Lung microvascular endothelial cell (primary cell): ENCODE measurements at places on chromosomes 7 and 10.
A peak's percentile ranks its signal among the peaks of the same experiment; 100 is the strongest.

GRCh38 chr10:51000164-51000563 is 74.1 kb upstream of the PRKG1 start:
- no peak for DNase-seq

GRCh38 chr10:122468926-122469781 is 7.8 kb downstream of the HTRA1 start:
- peak; percentile 18 for DNase-seq

GRCh38 chr10:68052463-68052862 is 22.6 kb downstream of the HERC4 start:
- DNase-seq: peak; percentile 30

GRCh38 chr10:96493254-96493653 is 20.5 kb downstream of the TLL2 start:
- no peak for DNase-seq

GRCh38 chr7:150417239-150417638 is 33.2 kb upstream of the GIMAP8 start:
- DNase-seq: no peak

DNA sequence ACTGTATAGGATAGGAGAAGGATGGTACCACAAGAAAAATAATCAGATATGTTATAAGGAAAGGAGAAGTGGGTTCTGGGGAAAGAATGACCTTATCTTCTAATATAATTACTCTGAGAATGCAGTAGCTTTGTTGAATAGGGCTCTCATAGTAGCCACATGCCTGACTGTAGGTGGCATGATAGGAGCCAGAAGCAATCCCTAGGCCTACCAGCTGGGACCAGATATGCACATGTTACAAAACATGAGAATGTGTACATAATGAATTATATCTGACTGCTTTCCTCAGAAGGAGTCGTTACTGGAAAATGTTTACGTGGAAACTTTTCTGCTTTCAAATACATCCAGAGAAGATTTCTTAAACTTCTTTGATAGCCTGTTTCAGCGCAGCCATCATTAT is 53.2 kb upstream of the FAM3C start:
- DNase-seq: no peak

GRCh38 chr10:63843107-63843506 is 321.9 kb downstream of the REEP3 start:
- no peak for DNase-seq

DNA sequence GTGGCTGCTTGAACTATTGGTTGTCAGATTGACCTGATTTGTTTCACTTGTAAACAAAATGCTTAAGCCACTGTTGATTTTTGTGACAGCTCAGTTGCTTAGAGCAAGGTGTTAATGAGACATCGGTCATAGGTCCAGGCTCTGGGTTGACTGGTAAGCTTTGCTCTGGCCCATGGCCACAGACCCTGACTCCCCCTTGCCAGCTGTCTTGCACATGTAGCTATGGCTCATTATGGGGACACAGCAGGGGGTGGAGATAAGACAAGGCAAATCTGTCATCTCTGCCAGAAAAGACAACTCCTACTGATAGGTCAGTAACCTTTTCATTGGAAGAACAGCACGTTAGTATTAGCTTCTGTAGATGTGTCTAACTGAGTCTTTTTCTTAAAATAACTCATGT is 95.3 kb downstream of the KAT6B start:
- no peak for DNase-seq

GRCh38 chr10:6497620-6498019 is 82.5 kb downstream of the PRKCQ start:
- no peak for DNase-seq

DNA sequence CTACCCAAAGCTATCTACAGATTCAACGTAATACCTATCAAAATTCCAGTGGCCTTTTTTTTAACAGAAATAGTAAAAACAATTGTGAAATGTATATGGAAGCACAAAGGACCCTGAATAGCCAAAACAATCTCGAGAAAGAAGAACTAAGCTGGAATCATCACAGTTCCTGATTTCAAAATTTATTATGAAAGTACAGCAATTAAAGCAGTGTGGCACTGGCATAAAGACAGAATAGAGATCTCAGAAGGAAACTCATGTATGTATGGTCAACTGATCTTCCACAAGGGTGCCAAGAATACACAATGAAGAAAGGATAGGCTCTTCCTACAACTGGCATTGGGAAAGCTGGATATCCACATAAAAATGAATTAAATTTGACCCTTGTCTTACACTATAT is 23.2 kb downstream of the PNLIPRP3 start:
- no peak for DNase-seq

GRCh38 chr7:111229181-111229740 is 138.3 kb downstream of the LRRN3 start:
- DNase-seq: no peak

DNA sequence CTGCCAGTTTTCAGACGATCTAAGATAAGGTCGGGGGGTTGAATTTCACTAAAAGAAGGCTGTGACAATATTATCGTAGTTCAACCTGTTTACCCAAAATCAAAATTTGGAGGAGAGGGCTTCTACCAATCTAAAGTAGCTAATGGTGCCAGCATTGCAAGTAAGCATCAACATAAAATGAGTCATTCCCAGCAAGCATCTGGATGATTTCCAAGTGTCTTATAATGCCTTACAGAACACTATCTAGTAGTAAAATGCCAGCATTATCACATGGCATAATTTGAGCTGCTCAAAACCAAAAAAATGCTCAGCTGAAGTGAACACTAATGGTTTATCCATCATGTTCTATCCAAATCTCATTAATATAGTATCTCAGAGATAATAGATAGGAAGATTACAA is 1193.9 kb downstream of the DNAJB9 start:
- DNase-seq: no peak

DNA sequence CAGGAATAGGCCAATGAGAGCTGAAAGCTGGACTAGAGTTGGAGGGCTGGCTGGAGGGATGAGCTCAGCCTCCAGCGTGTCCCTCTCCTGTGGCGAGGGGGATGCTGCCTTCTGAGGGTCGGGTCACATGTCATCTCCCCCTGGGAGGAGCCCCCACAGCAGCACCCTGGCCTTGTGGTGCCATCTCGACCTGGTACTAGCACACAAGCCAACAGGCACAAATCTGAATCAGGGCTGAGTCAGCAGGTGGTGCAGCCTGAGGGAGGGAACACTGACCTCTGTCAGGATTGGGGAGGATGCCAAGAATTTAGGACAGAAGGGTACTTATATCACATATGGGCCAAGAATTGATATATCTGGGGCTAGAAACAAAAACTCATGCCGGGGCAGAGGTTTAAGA is 280.4 kb downstream of the CELF2 start:
- DNase-seq: no peak

DNA sequence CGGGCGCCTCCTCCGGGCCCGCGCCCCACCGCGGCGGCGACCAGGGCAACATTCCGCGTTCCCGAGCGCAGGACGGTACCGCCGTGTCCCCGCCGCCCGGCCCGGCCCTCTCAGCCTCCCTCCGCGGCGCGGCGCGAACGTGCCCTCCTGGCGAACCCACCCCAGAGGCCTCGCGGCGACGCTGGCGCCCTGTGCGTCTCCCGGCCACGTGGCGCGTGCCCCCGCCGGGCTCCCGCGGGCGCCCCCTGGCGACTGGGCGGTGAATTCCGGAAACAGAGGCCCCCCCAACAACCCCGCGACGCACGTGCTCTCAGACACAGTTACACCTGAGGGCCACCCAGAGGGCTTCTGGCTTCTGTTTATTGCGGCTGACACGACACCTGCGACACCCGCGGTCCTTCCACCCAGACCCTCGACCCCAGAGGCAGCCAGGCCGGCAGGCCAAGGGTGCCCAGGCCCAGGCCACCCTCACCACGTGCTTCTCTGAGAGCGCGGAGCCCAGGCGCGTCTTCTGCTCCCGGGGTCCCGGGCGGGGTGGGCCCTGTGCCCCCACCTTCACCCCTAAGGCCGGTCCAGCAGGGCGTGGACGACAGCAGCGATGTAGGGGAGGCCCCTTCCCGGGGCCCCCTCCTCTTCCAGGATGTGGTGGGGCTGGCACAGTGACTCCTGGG is at the start of gene SAP25:
TSS of gene SAP25 (minus strand) at position 210 of the 671 bp plus-strand sequence. CDS start at position 52, 158 bp downstream.
- no peak for DNase-seq

DNA sequence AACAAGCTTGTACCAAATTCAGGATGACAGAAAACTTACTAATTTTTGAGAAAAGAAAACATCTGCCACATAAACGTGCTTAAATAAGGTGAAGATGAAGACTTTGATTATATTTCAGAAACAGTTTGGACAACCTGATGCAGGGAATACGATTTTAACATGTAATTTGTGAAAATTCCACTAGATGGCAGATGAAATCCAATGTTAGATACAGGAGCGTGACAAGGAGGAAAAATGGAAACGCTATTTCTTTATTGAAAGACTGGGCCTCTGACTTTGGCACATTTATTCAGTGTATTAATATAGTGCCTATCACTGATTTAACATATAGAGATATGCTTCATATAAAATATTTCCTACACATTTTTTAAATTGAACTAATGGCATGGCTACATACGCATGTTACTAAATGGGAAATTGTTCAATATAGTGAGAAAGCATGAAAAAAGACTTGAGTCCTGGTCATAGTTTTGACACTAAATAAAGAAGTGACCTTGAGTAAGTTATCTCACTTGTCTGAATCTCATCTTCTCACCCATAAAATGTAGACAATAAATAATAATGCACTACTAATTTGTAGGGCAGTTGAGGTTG is 60.7 kb downstream of the CD36 start:
- peak; percentile 66 for DNase-seq

DNA sequence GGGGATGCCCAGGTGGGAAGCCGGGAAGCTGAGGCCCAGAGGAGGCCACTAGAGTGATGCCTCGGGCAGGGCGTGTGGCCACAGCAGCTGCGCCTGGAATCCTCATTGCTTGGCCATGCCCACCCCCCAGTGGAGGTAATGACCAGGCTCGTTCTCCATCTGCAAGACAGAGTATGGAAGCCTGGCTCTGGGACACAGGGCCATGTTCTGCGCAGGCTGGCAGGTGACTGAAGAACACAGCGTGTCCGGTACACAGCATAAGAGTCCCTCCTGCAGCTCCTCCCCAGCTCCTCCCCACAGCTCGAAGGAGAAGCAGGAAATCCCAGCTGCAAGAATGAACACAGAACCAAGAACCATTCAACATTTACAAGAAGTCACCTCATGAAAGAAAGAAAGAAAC is 64.8 kb downstream of the SMURF1 start:
- DNase-seq: no peak

DNA sequence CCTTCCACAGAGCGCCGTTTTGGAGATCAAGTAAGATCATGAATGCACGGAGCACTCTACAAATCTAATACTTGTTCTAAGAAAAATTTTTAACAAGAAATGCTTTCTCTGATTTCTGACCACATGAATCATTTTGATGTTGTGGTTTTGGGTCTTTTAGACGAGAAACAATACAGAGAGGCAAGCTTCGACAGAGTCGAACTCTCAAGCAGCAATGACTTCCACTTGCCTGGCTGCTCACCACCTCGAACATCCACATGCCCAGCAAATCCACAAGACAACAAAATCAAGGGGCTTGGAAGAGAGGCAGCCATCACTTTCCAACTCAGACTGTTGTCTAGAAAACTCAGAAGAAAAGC is 69.4 kb upstream of the GSDME start:
- no peak for DNase-seq
